ENCODE measurements at places on chromosomes 16 and 17. TPM values are rescaled to one million over a fixed set of nuclear protein-coding genes. Genes with fewer than 3 reads are reported as not detected.

The BCO1 gene
- total RNA-seq = 1.5 TPM

The CLEC3A gene
- not detected for total RNA-seq

The APOBR gene
- total RNA-seq = 0.07 TPM

The CACNG3 gene
- not detected for total RNA-seq

The GPT2 gene
- total RNA-seq = 12.1 TPM

The G6PC1 gene
- total RNA-seq = not detected

The CLEC10A gene
- total RNA-seq = not detected

The KRTAP3-2 gene
- total RNA-seq = 0.35 TPM

The TSPAN10 gene
- total RNA-seq = 5.0 TPM

The SOX15 gene
- 0.72 TPM for total RNA-seq

The CCDC92B gene
- 0.21 TPM for total RNA-seq

The KCNAB3 gene
- total RNA-seq = 3.0 TPM

The CRYM gene
- total RNA-seq = 1.3 TPM

The NUDT21 gene
- total RNA-seq = 122 TPM

The HS3ST2 gene
- not detected for total RNA-seq

The MSLN gene
- total RNA-seq = 1.4 TPM

The TMC5 gene
- total RNA-seq = 6.1 TPM

The IGSF6 gene
- not detected for total RNA-seq

The EDC4 gene
- 65.8 TPM for total RNA-seq

The HOXB7 gene
- 31.4 TPM for total RNA-seq
